ENCODE measurements at places on chromosomes 6 and 20. TPM values are rescaled to one million over a fixed set of nuclear protein-coding genes. Genes with fewer than 3 reads are reported as not detected.

- no peak for DNase-seq
These were observed 21.0 kb downstream of the TCF15 start for GRCh38 chr20:588932-589672.

GRCh38 chr20:21014528-21014927, 91.6 kb downstream of the LINC00237 start:
- DNase-seq: no peak

GRCh38 chr6:106360989-106361430, 493 bp downstream of the CRYBG1 start:
- DNase-seq: peak; percentile 43

- DNase-seq: no peak
These were observed 151.2 kb downstream of the UNC5CL start for GRCh38 chr6:40887792-40888340.

MSH5 gene
- total RNA-seq: 48.1 TPM

- no peak for DNase-seq
These were observed 1.4 kb downstream of the SAMD5 start for GRCh38 chr6:147509891-147510290.

DNA sequence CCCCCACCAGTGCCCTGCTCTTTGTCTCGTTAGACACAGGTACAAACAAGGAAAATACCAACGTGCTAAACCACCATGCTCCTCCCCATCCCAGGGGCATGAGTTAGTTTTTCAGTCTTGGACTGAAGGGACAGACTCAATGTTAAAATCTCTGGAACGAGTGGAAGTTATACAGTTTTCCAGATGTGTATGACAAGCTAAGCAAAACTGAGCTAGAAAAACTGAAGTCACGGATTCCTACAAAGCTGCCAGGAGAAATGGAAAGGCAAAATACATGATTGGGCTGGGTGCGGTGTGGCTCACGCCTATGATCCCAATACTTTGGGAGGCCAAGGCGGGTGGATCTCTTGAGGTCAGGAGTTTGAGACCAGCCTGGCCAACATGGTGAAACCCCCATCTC, 34.3 kb upstream of the QKI start:
- DNase-seq: no peak
